Stimulated activated CD8-positive, alpha-beta memory T cell treated with anti-CD3 and anti-CD28 coated beads, Interleukin-2, amount 100 ng/mL, for 1 hour (primary cell): ENCODE measurements at places on chromosomes 5 and 9.

DNA sequence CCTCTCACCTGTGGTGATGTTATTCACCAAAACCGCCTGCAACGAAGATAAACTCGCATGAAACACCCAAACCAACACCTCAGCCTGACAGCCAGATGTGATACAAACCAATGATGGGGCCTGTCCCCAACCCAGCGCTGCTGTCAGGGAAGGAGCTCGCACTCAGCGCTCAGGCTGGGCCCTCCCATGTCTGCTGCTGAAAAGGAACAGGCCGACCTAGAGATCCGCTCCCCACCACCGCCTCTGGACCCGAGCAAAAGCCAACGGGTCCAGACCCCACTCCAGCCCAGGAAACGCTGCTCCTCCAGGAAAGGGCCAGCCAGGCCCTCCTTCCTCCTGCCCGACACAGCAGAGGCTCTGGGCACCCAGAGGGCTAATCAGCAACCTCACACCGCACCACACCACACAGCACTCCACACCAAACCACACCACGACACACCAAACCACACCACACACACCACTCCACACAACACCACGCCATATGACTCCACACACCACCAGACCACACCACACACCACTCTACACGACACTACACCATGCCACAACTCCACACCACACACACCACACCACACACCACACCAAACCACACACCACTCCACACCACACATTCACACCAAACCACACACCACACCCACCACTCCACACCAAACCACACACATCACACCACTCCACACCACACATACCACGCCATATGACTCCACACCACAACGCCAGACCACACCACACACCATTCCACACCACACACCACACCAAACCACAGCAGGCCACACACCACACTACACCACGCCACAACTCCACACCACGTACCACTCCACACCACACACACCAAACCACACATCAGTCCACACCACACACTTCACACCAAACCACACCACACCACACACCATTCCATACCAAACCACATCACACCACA lies 46.5 kb downstream of the GOLM1 start:
- no peak for DNase-seq

GRCh38 chr9:36902080-36902716 lies 131.9 kb downstream of the PAX5 start:
- DNase-seq = no peak

DNA sequence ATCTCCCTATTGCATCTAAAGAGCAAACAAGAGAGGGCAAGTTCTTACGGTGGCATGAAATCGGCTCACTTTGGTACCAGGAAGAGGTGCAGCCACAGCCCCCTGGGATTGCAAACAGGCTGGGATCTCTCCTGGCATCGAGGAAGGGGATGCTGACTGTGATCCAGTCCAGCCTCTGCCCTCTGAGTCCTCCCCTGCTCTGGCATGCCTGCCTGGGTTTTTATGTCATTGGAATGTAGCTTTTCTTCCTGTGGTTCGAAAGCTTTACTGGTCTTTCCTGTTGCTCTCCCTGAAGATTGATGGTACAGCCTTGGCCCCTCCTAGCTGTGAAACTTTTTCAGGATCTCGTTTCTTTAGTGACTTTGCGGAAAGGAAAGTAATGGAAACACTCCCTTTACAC lies 6.6 kb downstream of the SLC46A2 start:
- DNase-seq = no peak

DNA sequence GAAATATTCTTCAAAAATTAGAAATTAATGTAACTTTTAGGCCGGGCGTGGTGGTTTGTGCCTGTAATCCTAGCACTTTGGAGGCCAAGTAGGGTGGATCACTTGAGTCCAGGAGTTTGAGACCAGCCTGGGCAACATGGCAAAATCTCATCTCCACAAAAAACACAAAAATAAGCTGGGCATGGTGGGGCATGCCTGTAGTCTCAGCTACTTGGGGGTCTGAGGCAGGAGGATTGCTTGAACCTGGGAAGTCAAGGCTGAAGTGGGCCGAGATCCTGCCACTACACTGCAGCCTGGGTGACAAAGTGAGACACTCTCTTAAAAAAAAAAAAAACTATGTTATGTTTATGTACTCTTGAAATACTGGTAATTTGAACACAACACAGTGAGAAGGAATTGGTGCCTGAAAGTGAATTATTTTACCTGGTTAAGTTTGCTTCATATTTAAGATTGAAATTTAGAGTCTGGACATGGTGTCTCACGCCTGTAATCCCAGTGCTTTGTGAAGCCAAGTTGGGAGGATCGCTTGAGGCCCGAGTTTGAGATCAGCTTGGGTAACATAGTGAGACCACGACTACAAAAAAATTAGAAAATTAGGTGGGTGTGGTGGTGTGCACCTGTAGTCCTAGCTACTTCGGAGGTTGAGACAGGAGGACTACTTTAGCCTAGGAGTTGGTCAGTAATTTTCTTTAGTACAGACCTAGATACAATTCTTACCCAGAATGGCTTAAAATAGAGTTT lies 15.0 kb downstream of the ARRDC3 start:
- no peak for DNase-seq

GRCh38 chr9:115628426-115628825 lies 510.5 kb upstream of the TNC start:
- no peak for DNase-seq

GRCh38 chr5:132962429-132963021 lies 909 bp downstream of the AFF4 start:
- no peak for DNase-seq

GRCh38 chr5:137462816-137463520 lies 36.2 kb downstream of the SPOCK1 start:
- DNase-seq = no peak

GRCh38 chr9:97972753-97973152 lies 10.4 kb upstream of the ANP32B start:
- DNase-seq = no peak

DNA sequence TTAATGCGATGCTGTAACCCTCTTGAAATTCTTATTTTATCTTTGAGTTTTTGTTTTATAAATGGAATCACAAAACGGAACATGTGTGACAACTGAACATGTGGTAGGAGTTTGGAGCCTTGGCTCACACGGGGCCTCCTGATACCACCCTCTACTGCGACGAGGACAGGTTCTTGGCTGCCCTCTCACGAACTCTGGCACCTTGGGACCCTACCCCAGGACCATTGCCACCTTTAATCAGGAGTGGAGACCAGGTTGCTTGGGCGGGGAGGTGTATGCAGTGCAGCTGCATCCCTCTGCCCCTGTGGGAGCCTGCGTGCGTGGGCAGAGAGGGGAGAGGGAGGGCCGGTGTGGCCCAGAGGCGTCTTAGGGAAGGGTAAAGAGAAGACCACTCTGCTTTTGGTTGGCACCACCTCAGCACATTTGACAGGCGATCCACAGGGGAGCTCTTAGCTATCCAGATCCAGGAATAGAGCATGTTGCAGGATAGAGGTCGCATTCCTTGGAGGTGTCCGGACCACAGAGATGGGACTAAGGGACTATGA lies 753.9 kb upstream of the PTPRD start:
- DNase-seq = no peak

DNA sequence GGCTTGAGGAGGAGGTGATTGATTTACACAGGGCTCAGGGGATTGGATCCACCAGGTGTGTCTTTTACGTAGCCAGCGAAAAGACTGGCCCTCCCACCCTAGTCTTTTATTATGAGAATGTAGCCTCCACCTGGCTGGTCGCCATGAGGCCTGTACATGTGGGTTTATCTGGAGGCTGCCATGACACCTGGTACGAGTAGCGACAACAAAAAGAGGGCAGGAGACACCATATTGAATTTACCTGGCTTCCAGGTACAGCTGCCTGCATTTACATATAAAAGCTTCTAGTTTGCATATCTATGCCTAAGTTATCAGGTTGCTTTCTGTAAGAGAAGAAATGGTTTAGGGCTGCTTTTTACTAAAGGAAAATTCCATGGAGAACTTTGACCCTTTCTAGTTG lies 1173.7 kb upstream of the SEMA6A start:
- DNase-seq = no peak

DNA sequence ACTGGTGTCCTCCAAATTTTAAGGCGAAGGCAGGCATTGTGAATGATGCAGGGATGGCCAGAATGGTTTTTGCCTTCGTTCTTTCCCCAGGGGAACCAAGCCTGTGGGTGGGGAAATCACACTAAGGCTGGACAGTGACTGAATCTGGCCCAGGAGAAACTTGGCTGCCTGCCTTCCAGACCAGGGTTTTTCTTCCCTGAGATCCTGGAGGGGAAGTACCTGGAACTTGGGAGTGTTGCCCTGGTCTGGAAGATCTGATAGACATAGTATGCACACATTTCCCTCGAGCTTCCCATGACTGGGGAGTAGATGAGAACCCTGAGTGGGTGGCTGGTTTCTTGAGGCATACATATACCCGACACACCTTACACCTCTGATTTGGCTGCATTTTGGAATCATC lies 664 bp upstream of the IL11RA start:
- DNase-seq = no peak
